RKO (cell line): ENCODE measurements at places on chromosomes 2 and 18.

DNA sequence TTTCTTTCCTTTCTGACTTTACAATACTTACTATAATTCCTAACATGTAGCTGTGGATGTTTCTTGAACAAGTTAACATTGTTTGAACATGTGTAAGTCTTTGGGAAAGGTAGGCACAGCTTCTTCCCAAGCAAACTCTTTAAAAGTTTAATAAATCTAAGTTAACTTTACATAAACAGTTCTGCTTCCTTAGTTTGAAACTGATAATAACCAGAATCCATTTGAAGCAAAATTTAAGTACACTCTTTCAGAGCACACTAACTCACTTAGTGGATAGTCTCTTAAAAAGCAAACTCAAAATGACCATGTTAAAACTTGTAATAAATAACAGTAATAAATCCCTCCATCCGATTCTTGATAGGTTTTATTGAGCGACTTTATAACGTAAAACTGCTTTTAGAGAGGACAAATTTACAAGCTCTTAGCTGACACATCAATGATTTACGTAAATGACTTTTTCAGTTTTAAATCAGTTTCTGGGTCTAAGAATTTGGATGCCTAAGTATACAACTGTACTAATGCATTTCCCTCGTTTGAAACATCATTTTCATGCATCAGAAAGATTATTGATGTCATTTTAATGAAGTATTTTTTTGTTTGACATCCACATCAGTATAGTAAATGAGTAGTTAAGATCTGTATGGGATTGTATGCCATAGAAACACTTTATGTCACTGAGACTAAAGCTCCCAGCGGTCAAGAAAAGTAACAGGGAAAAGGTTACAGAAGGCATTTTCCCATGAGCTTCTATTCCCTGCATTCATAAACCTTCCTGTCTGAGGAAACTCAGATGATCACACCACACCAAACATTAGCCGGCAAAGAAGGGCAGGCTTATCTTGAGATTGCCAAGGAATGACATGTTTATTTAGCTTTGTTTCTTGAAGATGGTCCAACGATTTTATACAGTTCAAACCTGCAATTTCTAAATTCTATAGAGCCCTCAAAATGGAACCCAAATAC is 67.5 kb downstream of the PDE1A start:
- no peak for DNase-seq

- DNase-seq = no peak
Measured at GRCh38 chr2:21519412-21519811, 395.6 kb downstream of the TDRD15 start.

DNA sequence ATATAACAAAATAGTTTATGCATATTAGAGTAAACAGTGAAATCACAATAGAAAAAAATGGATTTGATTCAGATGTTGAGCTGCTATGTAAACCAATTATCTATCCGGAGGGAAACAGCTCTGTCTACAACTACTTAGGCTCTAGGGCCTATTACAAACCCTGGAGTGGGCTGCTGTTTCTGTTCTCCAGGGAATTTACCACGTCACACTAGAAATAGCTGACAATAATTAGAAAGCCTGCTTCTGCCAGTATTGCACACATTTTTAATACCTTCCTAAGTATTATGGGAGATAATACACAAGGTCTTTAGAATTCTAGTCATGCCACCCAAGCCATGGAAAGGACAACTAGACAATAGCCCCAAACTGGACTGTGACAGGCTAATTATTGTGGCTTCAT is 411.1 kb downstream of the FIGN start:
- DNase-seq = no peak

DNA sequence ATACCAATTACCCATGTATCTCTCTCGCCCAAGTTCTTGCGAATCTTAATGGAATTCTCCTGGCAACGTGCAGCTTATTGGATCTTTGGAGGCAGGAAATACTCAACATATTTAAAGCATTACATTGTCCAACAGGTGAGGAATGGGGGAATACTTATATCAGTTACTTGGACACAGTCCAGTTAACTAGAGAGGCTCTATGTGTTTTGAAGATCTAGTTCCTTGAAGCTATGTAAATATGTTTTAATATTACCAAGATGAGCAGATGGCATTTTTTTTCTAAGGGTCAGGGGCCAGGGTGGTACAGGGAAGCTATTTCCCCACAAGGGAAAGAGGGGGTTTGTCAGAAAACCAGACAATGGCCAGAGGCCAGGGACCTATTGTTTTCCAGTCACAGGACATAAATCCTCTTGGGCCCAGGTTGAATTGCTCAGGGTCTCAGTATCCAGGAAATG is 26.8 kb upstream of the MC5R start:
- no peak for DNase-seq

DNA sequence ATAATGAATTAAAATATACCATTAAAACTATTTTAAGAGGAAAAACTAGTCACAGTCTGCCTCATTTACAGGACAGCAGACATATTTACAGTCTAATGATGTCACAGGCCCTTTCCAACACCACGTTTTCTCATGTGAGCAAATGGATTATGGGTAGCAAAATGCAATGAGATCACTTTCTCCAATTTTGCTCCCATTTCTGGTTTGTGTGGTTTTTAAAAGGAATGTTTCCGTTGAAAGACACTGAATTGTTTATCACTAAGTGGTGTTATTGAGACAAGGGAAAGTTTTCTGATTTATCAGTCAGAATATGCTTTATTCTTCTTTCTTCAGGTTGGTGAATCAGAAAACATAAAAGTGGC is 11.4 kb upstream of the NR4A2 start:
- peak; percentile 8 for DNase-seq

DNA sequence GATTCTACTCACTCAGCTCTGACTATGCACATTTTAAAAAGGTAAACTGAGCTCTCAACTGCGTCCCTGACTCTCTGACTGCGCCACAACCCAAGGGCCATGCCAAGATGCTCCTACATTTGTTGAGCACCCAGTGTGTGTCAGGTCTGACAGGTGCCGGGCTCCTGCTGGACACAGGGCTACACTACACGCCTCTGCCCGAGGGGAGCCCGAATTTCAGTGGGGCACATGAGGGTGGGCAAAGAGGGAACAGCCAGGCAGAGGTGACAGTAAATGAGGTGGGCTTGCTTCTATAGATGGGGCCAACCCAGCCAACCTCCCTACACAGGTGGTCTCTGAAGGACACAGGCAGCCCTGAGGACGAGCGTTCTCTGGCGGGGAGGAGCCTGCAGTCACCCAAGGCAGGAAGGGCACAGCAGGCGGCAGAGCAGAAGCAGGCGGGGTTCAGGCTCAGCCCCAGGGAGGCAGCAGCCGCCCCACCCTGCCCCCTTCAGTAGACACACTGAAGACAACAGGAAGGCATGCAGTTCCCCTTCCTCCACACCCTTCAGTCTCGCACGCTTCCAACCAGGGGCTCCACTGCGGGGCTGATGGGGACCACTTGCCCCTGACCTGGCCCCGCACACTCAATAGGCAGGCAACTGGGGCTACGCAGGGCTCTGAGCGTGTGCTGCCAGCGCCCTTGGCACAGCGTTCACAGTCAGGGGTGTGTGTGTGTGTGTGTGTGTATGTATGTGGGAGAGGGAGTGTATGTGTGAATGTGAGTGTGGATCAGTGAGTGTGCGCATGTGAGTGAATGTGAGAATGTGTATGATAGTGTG is 98.4 kb downstream of the UXS1 start:
- DNase-seq = no peak

DNA sequence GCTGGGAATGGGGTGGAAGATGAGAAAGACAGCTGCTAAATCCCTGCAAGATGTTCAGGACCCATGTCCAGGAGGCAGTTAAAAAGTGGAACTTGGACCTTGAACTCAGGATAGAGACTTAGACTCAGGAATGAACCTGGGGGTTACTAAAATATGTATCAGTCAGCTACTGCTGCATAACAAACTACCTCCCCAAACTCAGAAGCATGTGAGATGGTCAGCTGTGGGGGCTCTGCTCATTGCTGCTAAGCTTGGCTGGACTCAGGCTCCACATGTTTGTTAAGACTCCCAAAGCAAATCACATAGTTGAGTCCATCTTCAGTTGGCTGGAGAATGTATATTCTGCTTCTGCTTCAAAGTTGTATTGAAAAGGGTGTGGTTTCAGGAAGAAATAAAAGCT is 61.4 kb upstream of the COPS8 start:
- DNase-seq = no peak

- DNase-seq = no peak
Measured at GRCh38 chr2:236856848-236857235, 228.8 kb upstream of the COPS8 start.

DNA sequence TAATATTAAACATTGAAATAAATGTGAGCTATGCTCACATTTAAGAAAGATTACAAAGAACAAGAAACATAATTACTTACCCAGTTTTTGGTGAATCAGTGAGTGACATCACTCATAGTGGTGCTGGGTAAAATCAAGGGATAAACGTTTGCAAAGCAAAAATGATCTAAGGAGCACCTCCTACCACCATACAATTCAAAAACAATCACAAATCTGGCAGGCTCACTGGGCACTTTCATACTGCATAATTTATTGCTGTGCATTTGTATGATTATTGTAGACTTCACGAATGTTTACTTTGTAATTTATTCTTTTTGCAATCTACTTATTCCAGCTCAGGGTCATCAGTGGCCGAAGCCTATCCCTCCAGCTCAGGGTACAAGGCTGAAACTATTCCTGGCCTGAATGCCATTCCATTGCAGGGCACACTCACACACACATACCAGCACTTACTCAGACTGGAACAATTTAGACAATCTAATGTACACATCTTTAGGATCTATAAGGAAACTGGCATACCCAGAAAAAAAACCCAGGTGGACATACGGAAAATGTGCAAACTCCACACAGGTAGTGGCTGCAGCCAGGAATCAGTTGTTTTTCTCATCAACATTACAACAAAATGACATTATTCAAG is 34.4 kb downstream of the AFTPH start:
- DNase-seq = no peak

GRCh38 chr18:12751891-12752290 is 49.0 kb downstream of the PSMG2 start:
- DNase-seq = no peak

GRCh38 chr2:54464341-54464740 is 8.2 kb downstream of the SPTBN1 start:
- DNase-seq = no peak

GRCh38 chr2:641872-642815 is 35.1 kb downstream of the TMEM18 start:
- no peak for DNase-seq

GRCh38 chr2:152508446-152508845 is 173.5 kb downstream of the FMNL2 start:
- no peak for DNase-seq

DNA sequence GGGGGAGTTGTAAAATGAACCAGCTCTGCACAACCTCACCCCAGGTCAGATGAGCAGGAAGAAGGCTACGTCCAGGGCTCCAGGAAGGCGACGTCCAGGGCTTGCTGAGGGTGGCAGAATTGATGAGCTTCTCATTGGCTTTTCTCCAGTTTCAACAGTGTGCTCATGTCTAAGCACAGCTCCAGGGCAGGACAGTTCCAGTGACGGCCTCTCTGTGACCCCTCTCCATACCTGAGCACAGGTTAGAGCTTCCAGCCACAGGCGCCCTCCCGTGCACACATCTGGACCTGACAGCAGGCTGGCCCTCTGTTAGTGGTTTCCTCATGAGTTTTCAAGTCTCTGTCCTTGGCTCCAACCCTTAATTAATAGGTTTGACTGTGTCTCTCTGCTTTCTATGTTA is 327.6 kb downstream of the ZNF516 start:
- DNase-seq = no peak

DNA sequence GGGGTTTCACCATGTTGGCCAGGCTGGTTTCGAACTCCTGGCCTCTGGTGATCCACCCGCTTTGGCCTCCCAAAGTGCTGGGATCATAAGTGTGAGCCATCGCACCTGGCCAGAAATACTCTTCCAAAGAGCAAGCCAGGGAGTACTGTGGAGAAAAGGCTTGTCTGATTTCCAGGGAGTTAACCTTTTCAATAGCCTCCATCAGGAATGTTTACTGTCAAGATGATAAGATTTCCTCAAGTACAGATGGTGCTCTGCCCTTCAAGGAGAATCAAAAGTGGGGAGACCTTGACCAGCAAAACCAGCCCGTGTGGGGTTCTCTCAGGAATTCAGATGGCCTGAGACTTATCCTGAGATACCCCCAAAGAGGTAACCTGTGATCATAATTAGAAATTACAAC is 237.2 kb downstream of the PRKCE start:
- DNase-seq = no peak

DNA sequence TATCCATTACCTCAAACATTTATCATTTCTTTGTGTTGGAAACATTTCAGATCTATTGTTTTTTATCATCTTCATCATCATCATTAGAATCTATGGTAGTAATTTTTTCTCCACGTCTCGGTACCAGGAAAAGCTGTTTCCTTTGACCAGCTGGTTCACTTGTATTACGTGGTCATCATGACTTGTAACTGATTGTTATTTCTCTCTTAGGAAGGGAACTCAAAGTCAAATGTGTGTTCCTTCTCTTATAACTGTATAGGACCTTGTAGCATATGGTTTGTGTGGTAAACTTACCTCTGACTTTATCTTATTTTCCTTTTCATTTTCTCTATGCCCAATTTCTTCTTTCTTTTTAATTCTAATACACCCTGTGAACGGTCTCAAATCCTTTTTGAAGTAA is 16.5 kb downstream of the NCOA1 start:
- no peak for DNase-seq

GRCh38 chr2:217404236-217404760 is 544.4 kb upstream of the TNP1 start:
- DNase-seq = no peak

DNA sequence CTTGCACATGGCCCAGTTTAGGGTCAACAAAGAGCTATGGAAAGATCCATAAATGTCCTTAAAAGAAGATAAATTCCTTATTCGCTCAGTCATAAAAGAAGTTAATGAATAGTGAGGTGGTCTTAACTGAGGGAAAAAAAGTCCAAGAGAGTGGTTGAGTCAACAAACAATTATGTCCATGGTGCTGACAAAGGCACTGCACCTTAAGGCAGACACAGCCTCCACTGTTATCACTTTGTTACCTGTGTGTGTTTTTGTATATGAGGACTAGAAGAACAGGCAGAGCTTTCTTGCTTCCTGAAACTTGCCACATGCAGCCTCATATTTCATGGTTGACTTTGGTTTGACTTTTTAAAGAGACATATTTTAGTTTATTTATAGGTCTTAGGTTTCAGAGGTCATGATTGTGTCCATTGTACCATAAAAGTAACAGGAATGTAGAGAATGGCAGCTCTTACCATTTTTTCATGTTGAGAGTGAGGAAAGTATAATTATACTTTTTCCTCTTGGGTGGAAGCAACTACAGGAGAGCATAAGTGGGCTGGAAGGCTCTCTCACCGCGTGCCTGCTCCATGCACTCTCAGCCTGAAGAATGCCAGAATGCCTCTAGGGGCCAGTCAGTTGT is 93.6 kb downstream of the XRCC5 start:
- DNase-seq = no peak

DNA sequence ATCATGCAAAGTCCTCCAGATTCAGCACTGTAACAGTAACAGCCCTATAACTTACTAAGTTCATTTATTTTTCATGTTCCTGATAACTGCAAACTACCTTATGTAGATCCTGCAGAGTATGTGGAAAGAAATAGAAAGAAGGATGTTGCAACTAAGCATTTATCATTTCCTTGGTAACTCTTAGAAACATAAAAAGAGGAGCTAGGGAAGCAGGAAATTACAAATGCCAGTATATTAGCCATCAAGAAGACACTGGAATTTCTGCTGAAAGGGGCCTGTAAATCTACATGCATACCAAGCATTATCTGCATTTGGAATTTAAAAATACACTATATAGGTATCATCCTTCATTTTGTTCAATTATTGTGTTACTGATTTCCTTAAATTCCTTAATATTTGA is 66.8 kb downstream of the PDE11A start:
- DNase-seq = no peak
